ENCODE measurements at places on chromosomes 4 and X.
A peak's percentile ranks its signal among the peaks of the same experiment; 100 is the strongest.

GRCh38 chr4:137359691-137360315, 172.5 kb downstream of the PCDH18 start:
- DNase-seq = no peak

GRCh38 chr4:87033902-87034301, 99.1 kb downstream of the AFF1 start:
- no peak for DNase-seq

GRCh38 chr4:4800646-4801408, 58.6 kb upstream of the MSX1 start:
- no peak for DNase-seq

GRCh38 chr4:159071178-159071968, 31.5 kb upstream of the RAPGEF2 start:
- DNase-seq = no peak

- DNase-seq = peak; percentile 45
These were observed 150.9 kb downstream of the SHROOM3 start for GRCh38 chr4:76585897-76586360.

- DNase-seq = no peak
These were observed 236.5 kb downstream of the PARM1 start for GRCh38 chr4:75169427-75169826.

DNA sequence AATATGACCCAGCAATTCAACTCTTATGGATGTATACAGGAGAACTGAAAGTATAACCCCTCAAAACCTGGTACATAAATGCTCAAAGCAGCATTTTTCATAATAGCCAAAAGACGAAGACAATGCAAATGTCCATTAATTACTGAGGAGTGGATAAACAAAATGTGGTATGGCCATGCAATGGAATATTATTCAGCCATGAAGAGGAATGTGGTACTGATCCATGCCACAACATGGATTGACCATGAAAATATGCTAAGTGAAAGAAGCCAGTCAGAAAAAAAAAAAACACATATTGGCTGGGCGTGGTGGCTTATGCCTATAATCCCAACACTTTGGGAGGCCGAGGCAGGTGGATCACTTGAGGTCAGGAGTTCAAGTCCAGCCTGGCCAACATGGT, 74.5 kb upstream of the PLS3 start:
- DNase-seq = no peak

- DNase-seq = no peak
These were observed 355.7 kb upstream of the NOCT start for GRCh38 chr4:138659812-138660316.

DNA sequence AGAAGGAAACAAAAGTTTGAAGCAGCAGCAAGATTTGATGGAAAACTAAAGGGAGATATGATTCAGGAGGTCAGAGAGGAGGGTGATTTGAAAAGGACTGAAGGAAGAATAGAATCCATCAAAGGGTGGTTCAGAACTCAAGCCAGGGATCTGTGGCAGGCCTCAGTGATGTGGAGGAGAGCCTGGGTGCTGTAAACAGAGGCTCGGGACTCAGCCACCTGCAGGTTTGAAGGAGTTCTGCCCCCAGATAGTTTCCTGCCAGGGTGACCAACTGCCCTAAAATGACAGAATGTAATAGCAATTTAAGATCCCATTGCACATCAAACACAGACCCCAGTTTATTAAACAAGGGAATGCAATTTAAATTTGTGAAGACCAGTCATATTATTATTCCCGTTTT, 204.0 kb upstream of the FAT1 start:
- DNase-seq = no peak

DNA sequence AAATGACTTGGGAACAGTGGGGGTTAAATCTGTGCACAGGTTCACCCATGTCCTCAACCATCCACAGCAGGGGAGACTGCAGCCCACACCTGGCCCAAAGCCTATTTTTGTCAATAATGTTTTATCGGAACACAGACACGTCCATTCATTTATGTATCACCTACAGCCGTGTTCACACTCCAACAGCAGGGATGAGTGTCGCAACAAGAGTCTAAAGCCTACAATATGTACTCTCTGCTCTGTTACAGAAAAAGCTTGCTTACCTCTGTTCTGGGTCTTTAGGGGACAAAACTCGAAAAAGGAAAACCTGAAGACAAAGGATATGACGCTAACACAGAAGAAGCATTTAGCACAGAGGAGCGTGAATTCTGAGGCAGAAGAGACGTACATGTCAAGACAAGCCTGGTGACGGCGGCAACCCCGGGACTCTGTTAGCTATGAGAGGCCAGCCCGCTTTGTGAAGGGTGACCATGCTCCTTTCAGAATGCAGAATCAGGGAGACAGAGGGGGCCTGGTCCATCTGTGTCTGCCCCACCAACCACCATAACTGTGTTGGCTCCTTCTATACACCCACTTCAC, 45.5 kb downstream of the AFAP1 start:
- no peak for DNase-seq

- DNase-seq = no peak
These were observed 91.4 kb downstream of the BCOR start for GRCh38 chrX:40006106-40007017.

DNA sequence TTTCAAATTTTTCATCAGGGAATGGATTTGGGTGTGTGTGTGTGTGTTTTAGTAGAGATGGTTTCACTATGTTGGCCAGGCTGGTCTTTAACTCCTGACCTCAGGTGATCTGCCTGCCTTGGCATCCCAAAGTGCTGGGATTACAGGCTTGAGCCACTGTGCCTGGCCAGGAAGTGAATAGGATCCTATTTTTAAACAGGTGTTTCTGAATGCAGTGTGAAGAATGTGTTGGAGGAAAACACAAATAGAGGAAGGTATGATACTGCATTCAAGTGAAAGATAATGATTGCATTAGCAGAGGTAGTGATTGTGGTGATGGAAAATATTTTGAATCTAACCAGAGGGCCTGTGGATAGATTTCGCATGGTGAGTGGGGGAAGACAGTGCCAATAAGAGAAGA, 189.6 kb downstream of the TENM3 start:
- DNase-seq = no peak

DNA sequence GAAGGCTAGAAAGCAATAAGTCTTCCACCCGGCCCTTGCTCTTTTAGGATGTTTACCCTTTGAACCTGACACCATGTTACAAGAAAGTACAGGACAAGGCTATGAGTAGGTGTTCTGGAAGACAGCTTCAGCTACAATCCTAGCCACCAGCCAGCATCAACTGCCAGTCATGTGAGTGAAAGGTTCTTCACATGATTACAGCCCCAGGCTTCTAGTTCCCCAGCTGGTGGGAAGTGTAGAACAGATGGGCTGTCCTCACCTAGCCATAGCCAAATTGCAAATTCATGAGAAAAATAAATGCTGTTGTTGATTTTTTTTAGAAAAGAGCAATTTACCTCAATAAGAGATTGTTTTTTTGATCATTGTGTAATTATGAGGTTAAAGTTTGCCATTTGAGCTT, 60.8 kb downstream of the GRXCR1 start:
- no peak for DNase-seq

DNA sequence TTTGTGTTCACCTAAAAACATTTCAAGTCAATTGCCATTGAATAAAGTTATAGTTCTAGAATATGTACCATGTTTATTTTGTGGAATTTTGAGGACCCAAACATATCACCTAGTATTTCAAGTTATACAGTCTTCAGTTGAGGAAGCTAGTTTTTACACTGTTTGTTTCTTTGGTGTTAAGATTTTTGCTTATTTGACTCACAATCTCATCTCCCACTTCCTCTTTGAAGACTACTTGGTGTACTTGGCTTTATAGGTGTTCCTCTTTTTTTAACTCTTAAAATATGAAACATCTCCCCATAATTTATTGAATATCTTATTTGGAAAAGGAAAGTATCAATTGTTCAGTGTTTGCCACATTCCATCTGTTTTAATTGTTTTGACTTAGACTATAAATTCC, 675.4 kb downstream of the RAPGEF2 start:
- DNase-seq = no peak

DNA sequence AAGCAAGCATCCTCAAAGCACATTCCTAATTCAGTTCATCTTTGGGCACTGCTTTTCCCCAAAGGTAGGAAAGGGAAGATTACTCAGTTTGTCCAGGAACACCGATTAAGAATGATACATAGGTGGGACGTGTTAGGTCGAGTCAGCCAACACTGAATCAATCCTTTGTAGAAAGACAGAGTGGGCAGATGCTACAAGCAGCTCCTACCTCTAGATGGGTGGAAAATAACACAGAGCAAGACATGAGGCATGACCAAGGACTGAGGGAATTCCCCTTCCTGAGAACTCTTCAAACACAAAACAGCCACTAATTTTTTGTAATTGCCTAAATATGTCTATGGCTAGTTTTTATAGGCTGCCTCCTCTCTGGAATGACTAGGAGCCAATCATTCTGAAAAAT, 331.7 kb downstream of the HNRNPD start:
- no peak for DNase-seq

GRCh38 chrX:152537373-152537772, 86.3 kb upstream of the GABRA3 start:
- no peak for DNase-seq

DNA sequence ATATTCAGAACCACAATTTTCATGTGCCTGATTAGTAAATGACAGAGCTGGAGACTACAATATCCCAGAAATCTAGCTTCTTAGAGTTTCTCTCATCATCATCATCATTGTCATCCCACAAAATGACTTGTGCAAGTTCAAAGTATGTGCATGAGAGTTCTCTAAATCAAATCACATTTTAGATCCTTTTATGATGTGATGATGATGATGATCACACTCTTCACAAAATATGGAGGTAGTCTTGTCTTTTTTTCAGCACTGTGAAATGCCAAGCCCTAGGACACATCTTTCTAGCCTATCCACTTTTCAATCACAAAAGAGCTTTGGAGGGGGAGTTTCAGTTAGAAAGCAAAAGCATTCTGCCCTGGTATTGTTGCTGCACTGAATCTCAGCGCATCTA, 7.4 kb downstream of the MBNL3 start:
- DNase-seq = no peak

- no peak for DNase-seq
These were observed 20.1 kb downstream of the ETNPPL start for GRCh38 chr4:108742451-108743420.

- DNase-seq = no peak
These were observed 561.1 kb upstream of the NDST4 start for GRCh38 chr4:115674485-115674884.

- no peak for DNase-seq
These were observed 129.9 kb downstream of the CBR4 start for GRCh38 chr4:168880072-168880675.

GRCh38 chrX:30791296-30792278, 97.5 kb downstream of the TAB3 start:
- DNase-seq = no peak

GRCh38 chrX:153981771-153982533, 9.4 kb downstream of the TMEM187 start:
- DNase-seq = no peak

- DNase-seq = no peak
These were observed 18.6 kb downstream of the PALLD start for GRCh38 chr4:168515222-168516011.

DNA sequence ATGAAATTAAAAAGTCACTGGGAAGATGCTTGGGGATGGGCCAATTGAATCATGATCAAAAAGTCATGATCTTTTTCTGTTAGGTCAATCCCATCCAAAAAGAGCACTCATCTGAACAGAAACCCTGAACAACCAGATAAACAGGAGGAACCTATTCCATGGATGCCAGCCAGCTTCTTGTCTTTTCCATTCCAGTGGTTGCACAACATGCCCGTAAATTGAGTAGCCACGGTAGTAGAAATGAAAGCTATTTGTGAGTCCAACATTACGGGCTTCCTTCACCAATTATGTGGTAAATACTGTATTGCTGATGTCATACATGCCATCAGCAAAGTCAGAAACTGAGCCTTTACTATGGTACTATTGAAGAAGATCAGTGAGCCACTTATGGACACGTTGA, 982.4 kb upstream of the HS3ST1 start:
- no peak for DNase-seq

DNA sequence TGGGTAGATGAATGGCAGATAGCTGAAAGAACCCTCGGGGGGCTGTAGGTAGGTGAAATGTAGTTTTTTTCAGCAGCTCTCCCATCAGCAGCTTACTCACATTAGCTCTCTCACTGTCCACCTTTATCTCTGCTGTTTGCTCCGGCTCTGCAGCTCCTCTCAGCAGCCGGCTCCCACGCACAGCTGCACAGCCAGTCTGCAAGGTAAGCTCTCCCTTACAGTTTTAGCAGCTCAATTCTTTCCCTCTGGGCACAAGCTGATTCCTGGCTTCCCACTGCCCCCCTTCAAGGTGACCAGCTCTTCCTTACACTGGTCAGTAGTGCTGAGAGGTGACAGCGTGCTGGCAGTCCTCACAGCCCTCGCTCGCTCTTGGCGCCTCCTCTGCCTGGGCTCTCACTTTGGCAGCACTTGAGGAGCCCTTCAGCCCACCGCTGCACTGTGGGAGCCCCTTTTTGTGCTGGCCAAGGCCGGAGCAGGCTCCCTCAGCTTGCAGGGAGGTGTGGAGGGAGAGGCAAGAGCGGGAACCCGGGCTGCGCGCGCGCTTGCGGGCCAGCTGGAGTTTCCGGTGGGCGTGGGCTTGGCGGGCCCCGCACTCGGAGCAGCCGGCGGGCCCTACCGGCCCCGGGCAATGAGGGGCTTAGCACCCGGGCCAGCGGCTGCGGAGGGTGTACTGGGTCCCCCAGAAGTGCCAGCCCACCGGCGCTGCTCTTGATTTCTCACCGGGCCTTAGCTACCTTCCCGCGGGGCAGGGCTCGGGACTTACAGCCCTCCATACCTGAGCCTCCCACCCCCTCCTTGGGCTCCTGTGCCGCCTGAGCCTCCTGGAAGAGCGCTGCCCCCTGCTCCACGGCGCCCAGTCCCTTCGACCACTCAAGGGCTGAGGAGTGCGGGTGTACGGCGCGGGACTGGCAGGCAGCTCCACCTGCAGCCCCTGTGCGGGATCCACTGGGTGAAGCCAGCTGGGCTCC, 393.6 kb downstream of the CENPC start:
- no peak for DNase-seq

- DNase-seq = no peak
These were observed 7.9 kb upstream of the PTPN13 start for GRCh38 chr4:86586160-86586572.

GRCh38 chrX:84830836-84831235, 172.8 kb upstream of the APOOL start:
- no peak for DNase-seq

DNA sequence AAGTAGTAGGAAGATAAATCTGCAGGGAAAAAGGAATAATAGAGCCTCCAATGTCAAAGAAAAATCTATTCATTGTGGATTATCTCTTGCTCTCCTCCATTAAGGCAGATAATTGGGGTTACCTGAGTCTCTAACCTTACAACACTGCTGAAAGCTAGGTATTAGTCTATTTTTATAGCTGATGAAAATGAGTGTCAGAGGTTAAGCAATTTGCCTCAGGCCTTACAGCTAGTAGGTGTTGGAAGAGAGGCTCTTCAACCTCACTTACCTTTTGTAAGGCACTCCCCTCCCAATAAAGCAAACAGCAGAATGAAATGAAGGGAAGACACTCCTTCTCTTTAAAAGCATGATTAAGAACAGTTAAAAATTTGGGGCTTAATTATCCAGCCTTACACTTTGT, 45.4 kb upstream of the GAB1 start:
- DNase-seq = no peak

DNA sequence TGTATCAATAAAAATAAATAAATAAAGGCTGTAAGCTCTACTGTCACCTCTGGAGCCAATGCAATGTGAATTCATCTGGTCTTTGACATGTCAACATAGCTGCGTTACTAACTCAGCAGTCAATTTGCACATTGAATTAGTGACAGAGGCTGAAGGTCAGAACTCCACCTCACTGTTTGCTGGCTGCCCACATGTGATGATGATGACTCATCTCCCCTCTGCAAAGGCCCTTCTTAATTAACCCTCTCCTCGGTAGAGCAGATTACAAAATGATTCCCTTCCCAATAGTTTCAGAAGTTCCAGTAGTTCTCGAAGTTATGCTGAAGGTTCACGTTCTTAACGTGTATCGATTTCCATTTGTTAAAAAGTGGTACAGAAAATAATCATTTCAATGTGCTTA, 1626.0 kb upstream of the TENM3 start:
- DNase-seq = no peak

All from NCI-H1930 (cell line).